ENCODE measurements at places on chromosomes 13 and 19.

- DNase-seq = no peak
Measured at GRCh38 chr13:57632276-57633140, 964 bp downstream of the PCDH17 start.

- no peak for DNase-seq
Measured at GRCh38 chr13:48726711-48727110, 73.0 kb downstream of the CYSLTR2 start.

GRCh38 chr13:109569958-109570711 lies 216.2 kb downstream of the IRS2 start:
- DNase-seq = no peak

DNA sequence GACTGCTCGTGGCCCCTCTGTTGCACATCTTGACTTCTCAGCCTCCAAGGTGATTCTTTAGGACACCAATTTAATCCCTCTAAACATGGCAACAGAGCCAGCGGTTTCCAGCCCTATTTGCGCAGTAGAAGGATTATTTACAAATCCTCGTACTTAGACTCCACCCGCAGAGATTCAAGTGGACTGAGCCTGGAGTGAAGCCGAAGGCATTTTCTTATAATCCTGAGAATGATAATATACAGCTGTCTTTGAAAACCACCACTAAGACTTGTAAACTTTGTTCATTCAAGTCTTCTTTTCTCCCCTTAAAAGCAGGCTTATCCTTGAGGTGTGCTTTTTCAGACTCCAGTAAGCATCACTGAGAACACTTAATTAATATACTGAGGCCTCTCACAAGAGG lies 4.8 kb upstream of the DPRX start:
- no peak for DNase-seq

- DNase-seq = no peak
Measured at GRCh38 chr13:47277774-47278173, 380.9 kb upstream of the HTR2A start.

- DNase-seq = no peak
Measured at GRCh38 chr13:106702505-106702904, 134.6 kb upstream of the ARGLU1 start.

- DNase-seq = no peak
Measured at GRCh38 chr19:6779206-6779605, 6.7 kb downstream of the VAV1 start.

GRCh38 chr19:41325947-41326706 lies 16.2 kb downstream of the CCDC97 start:
- no peak for DNase-seq

GRCh38 chr13:75129331-75129730 lies 352.6 kb downstream of the TBC1D4 start:
- no peak for DNase-seq
